Omental fat pad (tissue), 4 donors: ENCODE measurements at places on chromosomes 1 and 21.
A peak's percentile ranks its signal among the peaks of the same experiment; 100 is the strongest.

GRCh38 chr1:64769482-64769881 lies 24.6 kb downstream of the RAVER2 start:
- no peak for DNase-seq

- no peak for DNase-seq
Measured at GRCh38 chr1:186843226-186843625, 14.5 kb downstream of the PLA2G4A start.

- no peak for DNase-seq
Measured at GRCh38 chr21:41576013-41576615, 68.2 kb upstream of the TMPRSS2 start.

- DNase-seq: no peak
Measured at GRCh38 chr1:39110325-39110851, 84.2 kb downstream of the NDUFS5 start.

GRCh38 chr1:5478961-5479360 lies 513.3 kb downstream of the NPHP4 start:
- no peak for DNase-seq

GRCh38 chr1:107739651-107740050 lies 225.3 kb downstream of the VAV3 start:
- no peak for DNase-seq

DNA sequence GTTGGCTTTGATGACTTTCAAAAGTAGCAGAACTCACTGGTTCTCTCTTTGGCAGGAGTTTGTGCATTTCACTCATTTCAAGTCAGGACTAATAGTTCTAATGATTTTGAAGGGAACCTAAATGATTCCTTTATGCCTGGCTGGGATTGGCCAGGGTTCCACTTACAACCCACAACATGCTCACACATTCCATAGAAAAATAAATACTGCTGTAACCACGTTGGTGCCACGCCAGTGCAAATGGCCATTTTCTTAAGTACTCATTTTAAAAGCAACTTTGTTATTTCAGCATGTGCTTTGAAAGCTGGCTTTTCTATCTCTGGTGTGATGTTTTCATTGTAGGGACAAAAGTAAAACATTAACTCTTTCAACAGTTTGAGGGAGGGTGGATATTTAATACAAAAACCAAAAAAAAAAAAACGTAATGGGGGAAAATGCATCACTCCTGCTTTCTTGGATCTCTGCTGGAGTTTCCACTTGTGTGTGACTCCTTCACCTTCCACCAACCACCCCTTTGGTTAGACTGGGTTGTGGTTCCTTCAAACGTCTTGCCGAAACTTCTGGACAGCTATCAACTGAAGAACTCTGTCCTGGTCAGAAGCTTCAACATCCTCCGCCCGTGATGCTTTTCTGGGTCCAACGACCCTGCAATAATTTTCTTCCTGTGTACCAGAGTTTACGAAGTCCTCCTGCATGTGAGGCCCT lies 300.4 kb upstream of the RUNX1 start:
- no peak for DNase-seq

DNA sequence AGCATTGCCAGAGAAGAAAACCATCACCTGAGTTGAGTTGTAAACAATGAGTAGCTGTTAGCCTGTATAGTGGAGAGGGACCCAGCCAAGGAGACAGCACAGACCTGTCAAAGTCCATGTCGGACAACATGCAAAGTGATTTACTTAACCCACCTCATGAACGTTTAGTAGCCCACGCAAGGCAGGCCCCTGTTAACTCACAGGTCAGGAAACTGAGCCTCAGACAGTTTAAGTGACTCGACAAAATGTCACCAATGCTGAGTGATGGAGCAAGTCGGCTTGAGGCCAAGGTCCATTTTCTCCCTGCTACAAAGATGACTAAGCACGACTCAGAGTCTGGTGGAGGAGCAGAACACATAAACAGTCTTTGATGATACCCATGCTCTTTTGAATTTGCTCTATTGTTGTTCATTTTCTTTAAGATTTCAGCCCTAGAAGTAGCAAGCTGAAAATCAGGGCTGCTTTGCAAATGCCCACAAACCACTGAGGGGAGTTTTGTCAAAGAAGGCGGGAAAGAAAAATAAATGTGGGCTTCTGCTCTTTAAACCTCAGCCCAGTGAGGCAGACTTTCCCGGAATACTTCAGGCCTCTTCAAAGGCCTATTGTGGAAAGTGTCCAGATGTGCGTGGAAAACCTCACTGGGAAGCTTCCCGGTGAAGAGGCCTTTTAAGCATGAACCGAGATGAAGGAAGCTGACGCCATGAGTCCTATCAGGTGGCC lies 83.8 kb upstream of the HOOK1 start:
- DNase-seq: peak; percentile 62

- no peak for DNase-seq
Measured at GRCh38 chr1:101102426-101103156, 77.0 kb upstream of the DPH5 start.

- no peak for DNase-seq
Measured at GRCh38 chr1:218348628-218349071, 3.5 kb downstream of the TGFB2 start.

GRCh38 chr1:158037866-158038359 lies 44.5 kb downstream of the KIRREL1 start:
- DNase-seq: no peak

- no peak for DNase-seq
Measured at GRCh38 chr1:228284148-228284495, 76.3 kb downstream of the OBSCN start.

DNA sequence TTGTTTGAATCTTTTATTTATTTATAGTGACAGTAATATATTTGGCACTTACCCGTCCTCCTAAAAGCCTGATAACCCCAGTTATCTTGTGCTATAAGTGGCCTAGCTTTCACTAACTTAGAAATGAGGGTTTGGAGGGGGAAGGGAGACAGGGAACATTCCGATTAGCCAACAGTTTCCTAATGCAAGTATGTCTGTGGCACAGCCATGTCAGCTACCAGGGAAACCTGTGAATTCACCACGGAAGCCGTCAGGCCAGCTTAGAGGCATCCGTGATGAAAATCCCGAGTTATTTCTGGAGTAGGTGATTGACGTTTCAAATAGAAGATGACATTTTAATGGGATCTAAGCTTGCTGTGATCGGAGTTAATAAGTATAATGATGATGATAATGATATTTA lies 39.4 kb upstream of the BCL10 start:
- DNase-seq: no peak

DNA sequence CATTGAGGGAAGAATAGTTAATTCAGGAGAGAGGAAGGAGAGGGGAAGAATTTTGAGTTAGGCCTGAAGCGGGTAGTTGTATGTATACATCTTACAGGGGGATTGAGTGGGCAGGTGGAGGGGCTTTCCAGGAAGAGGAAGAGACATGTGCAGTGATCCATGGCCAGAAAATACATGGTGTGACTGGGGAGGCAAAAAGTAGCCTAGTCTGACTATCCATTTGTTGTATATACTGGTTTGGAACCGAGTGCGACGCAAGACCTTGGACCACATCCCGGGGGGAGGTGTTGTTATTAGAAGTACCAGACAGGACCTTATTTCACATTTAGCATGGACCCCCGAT lies 158.3 kb downstream of the SDCCAG8 start:
- no peak for DNase-seq

- DNase-seq: no peak
Measured at GRCh38 chr1:240304466-240304865, 212.8 kb downstream of the FMN2 start.

DNA sequence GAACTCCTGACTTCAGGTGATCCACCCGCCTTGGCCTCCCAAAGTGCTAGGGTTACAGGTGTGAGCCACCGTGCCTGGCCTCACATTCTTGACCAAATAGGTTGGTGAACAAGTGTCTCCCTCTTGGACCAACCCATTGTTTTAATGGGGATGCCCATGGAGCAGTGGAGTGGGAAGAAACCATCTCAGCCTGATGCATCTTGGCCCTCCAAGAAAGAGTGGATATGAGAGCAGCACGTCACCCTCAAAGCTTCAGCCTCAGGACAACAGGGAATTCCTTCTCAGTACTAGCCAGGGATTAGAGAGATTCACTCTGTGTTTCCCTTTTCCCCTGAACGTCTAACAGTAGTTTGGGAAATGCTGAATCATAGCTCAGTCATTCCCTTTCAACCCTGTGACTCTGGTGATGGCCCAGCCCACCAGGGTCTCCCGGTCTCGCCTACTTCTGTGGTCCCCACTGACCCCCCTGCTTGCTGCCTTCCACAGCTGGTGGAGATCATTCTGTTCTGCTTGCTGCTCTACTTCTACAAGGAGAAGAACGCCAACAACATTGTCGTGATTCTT lies 37.4 kb downstream of the NIPAL3 start:
- no peak for DNase-seq

DNA sequence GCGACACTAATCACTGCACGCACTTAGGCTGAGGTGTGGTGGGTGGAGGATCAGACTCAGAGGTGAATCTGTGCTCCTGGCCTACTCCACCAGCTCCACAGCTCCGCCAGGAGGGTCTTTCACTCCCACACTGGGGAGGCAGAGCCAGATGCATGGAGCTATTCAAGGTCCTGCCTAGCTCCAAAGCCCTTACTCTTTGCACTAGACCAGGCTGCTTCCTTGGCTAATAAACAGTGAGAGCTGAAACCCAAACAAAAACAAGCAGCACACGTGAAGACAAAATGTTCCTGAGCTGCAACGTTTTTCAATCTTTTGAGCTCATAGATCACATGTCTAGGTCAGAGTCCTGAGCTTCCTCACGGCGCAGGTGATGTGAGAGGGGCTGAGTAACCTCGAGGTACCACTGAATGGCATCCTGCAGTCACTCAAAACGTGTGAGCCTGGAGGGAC lies 19.2 kb downstream of the CAPZB start:
- no peak for DNase-seq

DNA sequence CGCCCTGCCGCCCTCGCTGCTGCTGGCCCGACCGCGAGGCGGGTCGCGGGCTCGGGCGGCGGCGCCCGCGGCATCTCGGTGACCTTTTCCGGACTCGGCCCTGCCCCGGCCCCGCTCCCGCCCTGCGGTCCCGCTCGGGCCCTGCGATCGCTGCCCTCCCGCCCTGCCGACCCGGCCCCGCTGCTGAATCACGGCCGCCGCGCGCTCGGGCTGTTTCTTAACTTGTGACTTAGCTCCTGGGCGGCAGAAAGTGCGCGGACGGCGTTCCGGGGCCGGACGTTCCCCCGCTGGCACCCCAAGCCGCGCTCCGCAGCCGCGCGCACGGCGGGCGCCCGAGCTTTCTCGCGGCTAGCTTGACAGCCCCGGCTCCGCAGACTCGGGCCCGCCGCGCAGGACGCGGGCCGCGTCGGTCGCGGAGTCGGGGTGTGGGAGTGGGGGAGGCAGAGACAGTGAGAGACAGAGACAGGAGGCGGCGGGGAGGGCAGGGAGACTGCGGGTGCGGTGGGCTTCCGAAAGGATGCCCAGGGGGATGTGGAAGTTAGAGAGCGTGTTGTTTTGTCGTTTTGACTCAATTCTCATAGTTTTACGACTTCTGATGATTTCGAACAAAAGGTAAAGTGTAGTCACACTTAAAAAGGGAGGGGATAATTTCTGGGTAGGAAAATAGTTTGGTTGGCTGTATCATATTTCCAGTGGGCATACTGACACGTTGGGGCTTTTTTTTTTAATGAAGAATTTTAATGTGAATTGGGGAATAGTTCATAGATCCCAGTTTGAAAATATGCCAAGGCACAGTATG lies 49.8 kb downstream of the PRDM2 start:
- no peak for DNase-seq

DNA sequence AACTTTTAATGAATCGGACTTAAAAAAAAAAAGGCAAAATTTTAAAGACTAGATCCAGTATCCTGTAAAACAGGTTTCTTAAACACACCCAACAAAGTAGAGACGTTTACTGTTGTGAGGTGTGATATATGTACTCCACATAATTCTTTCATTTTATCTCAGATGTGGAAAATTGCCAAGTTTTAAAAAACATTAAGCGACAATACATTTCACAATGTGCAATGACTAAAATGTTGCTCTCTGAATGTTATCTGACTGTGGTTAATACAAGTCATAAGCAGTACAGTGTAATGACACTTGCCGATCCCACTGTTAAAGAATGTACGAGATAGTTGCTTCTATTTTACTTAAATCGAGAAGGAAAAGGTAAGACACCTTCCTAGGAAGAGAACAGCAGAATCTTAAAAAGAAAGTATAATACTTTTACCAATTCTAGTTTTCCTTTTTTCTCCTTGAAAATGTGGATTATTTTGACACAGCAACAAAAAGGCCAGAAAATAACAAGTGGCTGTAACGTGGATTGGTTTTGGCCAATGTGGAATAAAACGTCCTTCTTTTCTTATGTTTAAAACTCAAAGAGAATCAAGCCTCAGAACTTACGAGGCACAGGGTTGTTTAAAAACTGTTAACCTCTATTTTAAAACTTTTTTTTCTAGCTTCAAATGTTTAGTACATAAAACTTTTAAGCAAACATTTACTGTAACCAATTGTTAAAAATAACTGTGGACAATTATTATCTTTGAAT lies 51.4 kb downstream of the TP53BP2 start:
- DNase-seq: no peak

DNA sequence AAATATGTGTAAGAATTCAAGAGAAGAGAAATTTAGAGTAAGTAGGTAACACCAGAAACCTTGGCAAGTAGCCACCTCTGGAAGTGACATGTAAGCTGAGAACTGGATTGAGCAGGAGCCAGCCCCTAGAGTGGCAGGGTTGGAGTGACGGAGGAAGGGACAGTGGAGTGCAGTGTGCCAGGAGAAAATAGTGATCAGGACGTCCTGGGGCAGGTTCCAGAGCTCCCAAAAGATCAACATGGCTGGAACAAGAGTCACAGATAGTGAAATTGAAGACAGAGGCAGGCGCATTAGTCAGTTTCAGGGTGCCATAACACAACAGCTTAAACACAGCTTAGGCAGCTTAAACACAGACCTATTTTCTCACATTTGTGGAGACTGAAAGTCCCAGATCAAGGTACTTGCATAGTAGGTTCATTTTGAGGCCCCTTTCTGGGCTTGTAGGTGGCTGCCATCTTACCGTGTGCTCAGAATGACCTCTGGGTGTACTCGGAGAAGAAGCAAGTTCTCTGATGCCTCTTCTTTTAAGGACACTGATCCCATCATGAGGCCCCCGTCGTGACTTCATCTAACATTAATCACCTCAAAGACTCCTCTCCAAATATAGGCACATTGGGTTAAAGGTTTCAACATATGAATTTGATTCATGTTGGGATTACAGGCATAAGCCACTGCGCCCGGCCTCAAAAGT lies 37.2 kb downstream of the GNPAT start:
- DNase-seq: no peak

DNA sequence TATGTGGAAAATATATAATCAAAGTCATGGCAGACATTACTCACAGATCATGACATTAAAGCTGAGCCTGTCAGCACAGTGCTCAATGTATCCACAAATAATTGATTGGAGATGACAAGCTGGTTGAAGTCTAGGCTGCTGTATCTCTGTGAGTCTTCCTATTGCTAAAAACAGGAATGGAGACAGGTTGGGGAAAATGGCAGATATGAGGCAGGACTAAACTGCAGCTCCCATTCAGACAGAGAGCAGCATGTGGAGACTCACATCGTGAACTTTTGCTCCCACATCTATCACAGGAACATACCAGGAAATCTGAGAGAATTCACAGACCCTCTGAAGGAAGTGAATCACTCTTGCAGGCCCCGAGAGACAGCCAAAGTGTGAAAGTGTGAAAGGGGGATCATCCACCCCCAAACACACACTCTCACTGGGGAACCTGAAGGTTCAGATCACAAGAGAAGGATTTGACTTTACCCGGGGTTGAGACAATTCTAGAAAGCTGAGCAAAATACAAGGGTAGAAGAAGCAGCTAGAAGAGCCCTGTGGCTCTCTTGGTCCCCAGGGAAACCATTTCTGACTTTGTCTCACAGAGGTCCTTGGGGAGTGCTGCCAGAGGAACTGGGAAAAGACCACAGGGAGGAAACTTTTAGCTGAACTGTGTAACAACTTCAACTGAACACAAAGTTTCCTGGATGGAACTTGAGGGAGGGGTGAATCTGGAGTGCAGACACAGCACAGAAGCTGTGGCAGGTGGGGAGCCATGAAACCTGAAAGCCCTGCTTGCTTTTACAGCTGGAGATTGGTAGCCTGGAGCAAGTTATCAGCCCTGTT lies 173.4 kb downstream of the S1PR1 start:
- no peak for DNase-seq
